Left cardiac atrium (tissue), 4 donors: ENCODE measurements at places on chromosomes 11 and 22. TPM values are rescaled to one million over a fixed set of nuclear protein-coding genes. Genes with fewer than 3 reads are reported as not detected.

- no peak for DNase-seq
Observed at GRCh38 chr11:76708972-76709660, 38.6 kb upstream of the LRRC32 start.

DNA sequence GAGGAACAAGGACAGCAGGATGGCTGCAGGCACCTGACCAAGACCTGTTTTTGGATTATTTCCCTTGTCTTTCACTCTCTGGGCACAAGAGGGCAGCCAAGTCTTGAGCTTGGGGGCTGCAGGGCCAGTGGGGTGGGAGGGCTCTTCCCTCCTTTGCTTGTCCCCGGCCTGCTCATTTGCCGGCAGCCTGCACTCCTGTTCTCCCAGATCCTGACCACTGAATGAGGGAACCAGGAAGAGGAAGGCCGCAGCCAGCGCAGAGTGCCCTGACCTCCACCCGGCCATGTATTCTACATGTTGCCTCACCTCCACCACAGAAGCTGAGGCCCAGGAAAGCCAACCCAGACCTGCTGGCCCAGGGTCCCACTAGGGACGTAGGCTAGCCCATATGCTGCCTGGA is 15.5 kb upstream of the NNMT start:
- peak; percentile 75 for DNase-seq

Gene KCNA4
- 0.94 TPM for total RNA-seq

DNA sequence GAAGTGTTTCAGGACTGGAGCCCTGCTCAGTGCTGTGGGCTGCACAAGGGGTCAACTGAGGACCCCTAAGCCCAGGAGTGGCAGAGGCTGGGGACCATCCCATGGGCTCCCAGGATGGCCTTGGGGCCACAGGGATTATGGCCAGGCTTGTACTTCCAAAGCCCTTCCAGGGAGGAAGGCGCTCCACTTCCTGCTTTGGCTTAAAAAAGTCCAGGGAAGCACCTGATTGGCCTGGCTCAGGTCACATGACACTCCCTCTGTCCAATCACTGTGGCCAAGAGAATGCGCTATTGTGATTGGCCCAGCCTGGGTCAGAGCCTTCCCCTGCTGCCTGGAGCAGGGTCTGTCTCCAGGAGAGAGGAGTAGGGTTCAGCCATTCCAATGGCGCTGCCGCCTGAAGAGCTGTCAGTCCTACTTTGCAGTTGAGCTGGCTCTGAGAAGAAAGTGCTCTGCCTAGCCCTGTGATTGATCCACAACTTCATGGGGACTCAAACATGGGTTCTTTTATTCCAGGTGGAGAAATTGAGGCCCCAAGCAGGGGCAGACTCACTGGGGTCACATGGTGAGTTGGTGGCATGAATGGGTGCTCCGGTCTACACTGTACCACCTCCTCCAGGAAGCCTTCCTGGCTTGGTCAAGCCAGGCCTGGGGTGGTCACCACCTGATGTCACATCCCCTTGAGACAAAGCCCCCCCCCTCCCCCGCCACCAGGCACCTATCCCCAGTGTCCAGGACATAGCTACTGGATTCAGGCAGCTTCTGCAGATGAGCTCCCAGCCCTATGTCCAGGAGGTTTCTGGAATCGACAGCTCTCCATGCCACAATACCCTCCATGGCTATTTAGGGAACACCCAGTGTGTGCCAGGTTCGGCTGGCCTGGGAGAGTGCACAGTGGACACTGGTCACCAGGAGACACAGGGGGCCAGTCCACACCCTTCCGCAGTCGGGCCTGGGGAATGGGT is 48.2 kb downstream of the RTN4R start:
- no peak for DNase-seq

- no peak for DNase-seq
Observed at GRCh38 chr11:63532799-63533475, 3.7 kb upstream of the PLAAT4 start.

GRCh38 chr11:79538775-79539174 is 97.9 kb upstream of the TENM4 start:
- DNase-seq = no peak

Gene ALDH3B1
- 6.2 TPM for total RNA-seq

Gene ASPHD2
- 0.18 TPM for total RNA-seq

Gene HBG1
- not detected for total RNA-seq

Gene OR56A1
- total RNA-seq = not detected

DNA sequence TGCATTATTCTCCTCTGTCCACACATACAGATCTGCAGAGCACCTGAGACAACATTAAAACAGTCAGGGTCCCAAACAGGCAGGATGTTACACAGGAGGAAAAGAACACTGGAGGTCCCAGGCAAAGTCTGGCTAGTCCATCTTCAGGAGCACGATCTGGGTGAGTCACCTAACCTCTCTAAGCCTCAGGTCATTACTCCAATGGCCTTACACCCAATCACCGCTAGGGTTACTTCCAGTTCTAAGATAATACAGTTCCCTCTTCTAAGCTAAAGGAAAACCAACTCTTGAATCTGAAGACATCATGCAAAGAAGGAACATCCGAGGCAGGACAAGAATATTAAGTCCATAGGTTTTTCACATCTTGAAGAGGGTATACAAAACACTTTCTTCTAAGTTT is 24.5 kb downstream of the ASCC2 start:
- DNase-seq = no peak

GRCh38 chr11:130652671-130653335 is 204.4 kb downstream of the ADAMTS15 start:
- DNase-seq = peak; percentile 78

GRCh38 chr11:70505761-70506657 is 107.7 kb downstream of the CTTN start:
- no peak for DNase-seq

DNA sequence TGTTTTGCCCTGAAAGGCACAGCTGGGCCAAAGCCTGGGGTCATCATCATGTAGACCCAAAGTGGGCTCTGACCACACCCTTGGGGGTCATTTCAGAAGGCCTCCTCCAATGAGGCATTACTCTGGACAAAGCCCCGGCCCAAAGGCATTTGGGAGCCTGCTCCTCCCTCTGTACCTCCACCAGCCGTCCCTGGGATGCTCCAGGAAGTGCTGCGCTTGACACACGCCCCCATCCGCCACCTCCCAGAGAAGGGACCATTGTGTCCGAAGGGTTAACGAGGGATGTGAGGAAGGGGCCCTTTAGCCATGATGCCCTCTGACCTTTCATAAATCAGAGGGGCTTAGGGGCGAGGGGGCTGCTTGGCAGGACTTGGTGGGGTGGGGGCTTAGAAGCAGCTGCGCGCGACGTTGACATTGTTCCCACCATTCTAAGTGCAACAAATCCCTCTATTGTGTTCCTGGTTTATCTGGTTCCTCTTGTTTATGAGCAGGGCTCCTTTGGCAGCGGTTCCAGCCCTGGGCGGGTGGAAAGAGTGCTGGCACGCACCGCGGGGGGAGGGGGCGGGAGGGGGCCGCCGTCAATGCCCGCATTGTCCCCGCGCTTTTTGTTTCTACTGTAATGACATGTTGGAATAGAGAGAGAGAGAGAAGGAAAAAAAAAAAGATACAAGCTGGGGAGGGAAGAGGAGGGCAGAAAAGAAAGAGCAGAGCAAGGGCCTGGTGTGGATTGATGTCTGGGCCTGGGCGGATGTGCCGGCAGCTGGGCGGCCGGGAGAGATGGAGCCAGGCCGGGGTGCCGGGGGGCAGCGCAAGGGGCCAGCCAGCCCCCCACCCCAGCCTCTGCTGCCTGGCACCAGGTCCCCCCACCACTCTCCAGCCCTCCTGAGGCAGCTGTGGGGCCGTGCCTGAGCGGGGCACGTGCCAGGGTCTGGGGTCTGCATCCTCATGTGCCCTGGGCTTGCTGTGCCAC is 32.1 kb upstream of the SOX10 start:
- DNase-seq = peak; percentile 72

DNA sequence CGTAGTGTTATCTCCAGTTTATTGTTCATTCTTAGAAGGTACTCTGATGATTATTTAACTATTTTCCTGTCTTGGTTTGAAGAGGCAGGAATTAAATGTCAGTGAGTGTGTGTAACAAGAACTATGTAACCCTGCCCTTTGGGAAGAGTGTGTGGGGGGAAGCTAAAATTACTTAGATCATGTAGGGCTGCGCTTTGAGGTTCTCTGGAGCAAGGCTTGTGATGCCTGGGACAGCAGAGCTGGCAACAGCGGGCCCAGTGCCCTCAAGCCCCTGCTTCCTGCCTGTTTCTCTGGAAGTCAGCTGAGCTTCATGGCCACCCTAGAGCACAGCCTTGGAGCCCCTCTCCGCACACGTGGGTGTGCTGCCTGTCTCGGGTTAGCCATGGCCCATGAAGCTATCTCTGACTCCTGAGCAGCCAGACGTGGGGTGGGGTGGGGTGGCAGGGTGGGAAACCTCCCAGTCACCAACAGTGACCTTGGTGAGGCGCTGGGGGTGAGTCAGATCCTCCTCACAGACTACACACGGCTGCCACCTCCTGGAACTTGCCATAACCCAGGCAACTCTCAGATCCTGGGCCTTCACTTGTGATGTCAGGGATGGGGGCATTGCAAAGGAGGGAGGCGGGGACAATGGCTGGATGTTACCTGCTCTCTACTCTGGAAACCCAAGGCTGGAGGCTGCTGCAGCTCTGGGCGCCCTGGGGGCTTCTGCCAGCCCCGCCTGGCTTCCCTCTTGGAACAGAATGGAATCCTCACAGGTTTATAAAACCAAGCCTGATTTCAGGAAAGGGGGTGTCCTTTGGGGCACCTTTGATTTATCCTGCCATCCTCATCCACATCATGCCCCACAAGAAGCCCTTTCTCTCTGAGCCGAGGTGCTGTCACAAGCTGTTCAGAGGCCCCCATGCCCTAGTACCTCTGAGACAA is 88.6 kb downstream of the SNX19 start:
- peak; percentile 81 for DNase-seq

- DNase-seq = no peak
Observed at GRCh38 chr11:44814881-44815592, 88.3 kb downstream of the TSPAN18 start.

- no peak for DNase-seq
Observed at GRCh38 chr11:76459846-76460245, 15.0 kb downstream of the EMSY start.

GRCh38 chr11:34680206-34680605 is 59.3 kb downstream of the EHF start:
- DNase-seq = no peak

Gene OR51B2
- not detected for total RNA-seq
